Ureter (tissue), 1 donor: ENCODE measurements at places on chromosomes 2 and 18. TPM values are rescaled to one million over a fixed set of nuclear protein-coding genes. Genes with fewer than 3 reads are reported as not detected.

DNA sequence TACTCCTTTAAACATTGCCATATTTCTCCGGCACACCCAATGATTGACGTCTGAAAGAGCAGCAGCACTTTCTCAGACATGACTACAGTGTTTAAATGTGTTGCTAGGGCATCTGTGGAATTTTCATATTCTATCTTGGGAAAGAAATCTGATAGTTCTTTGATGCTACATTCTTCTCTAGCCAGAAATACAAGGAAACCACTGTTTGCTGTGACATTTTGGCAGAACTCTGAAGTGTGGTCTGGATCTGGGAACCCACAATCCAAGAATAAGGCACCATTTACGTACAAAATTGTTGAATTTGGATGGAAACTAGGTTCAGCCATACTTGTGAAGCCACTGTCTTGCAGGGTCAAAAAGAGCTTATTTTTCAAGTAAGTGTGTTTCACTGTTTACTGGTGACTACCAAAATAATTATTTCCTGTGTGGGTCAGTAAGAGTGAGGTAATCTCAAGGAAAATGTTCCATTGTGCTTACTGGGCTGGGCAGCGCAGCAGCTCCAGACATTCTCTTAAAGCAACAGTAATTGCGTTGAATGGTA, 21.3 kb upstream of the CD28 start:
- DNase-seq = no peak

GRCh38 chr2:203694191-203694590, 12.2 kb upstream of the CD28 start:
- DNase-seq = no peak

GRCh38 chr18:56291294-56291693, 347.1 kb downstream of the TXNL1 start:
- DNase-seq = no peak

GRCh38 chr18:34345738-34346137, 121.0 kb upstream of the NOL4 start:
- no peak for DNase-seq

DNA sequence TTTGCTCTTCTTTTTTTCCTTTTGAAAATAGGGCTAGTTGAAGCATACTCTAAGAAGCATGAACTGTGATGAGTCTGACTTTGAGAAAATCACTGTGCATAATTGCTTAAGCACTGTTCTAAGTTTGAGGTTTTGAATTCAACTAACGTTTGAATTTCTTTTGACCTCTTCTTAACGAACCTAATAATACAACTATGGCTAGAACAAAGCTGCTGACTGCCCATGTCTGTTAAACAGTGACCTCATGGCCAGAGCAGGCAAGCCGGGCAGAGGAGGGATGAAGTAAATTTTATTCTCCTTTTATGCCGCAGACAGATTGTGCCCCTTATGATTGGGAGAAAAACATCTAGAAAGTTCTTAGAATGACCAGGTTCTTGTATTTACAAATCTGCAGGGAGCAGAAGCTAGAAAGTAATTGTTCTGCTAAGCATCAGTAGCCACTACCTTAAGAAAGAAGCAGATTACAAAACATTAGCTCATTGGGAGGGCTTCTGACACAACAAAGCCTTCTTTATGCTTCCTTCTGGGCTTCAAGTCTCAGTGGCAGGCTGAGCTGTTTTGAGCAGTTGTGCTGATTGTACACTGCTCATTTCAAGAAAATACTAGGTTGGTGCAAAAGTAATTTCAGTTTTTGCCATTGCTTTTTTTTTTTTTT, 97.8 kb upstream of the RASGRP3 start:
- no peak for DNase-seq

DNA sequence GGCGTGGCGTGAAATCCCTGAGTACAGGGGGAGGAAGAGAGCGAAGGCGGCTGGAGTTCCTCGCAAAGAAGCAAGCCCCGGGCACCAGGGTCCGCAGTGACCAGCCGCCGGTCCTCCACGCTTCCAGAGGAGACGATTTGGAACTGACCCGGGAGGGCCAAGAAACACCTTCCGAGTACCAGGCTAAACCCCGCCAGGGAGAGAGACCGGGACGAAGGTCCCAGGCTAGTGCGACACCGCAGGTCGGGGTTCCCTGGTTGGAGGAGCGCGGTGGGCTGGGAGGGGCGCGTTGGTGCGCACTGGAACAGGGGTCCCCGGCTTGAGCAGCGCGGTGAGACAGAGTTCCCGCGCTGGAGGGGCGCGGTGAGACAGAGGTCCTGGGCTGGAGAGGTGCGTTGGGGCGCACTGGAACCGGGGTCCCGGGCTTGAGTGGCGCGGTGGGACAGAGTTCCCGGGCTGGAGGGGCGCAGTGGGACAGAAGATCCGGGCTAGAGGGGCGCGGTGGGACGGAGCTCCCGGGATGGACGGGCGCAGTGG, 901 bp downstream of the WDFY1 start:
- peak; percentile 51 for DNase-seq

DNA sequence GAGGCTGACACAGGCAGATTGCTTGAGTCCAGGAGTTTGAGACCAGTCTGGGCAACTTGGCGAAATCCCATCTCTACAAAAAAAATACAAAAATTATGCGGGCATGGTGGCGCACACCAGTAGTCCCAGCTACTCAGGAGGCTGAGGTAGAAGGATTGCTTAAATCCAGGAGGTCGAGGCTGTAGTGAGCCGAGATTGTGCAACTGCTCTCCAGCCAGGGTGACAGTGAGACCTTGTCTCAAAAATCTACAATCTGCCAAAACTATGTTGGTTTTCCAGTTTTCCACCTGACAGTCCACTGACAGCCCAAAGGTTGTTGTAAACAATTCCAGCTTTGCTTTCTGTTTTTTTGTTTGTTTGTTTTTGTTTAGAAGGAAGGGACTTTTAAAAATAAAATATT, 51.3 kb downstream of the KCMF1 start:
- no peak for DNase-seq

DNA sequence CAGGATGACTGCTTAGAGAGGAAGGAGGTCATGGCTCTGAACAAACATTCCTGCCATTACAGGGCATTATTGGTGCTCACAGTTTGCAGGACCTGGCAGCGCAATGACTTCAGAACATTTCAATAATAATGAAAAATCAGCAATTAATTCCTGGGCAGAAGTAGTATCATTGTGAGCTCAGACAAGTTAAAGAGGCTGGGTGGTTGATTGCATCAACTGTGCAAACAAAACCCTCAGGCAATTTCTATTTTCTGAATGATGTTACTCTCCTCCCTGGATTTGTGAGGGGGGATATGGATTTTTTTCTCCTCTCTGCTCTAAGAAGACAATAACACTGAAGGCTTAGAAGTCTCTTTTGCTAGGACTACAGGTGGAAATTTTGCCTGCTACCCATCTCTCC, 168.1 kb upstream of the TACR1 start:
- no peak for DNase-seq

DNA sequence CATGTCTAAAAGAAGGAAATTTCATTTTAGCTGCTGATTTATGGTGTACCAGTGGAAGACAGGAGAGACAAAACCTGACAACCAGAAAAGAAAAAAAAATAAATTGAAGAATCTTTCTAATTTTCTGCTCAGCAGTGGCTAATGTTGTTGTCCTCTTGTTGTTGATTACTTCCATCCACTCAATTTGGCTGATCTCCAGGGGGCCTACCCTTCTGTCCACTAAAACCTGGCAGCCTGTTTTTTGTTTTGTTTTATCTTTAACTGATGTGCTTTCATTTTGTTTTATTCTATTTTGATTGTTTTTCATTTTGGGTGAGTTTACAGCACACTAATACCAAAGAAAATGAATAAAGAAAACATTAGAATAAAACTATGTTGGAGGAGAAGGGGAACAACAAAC, 27.4 kb downstream of the TFPI start:
- no peak for DNase-seq

GRCh38 chr2:121506621-121507020, 24.1 kb upstream of the RNU4ATAC start:
- DNase-seq = no peak

DNA sequence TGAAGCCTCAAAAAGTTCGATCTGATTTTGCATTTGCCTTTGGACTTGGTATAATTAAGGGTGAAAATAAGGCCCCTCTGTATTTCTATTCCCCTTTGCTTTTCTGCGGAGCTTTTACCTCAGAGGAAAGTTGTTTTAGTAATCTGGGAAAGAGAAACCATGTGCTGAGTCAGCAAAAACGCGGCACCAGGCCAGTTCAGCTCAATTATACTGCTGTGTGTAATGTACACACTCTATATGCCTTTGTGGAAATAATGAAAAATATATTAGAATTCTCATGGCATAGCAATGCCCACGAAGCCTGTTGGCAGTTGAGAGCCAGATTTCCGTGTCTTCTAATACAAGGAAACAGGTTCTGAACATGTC, 161.9 kb upstream of the SIX2 start:
- no peak for DNase-seq

- DNase-seq = no peak
These were observed 36.2 kb downstream of the ACOXL start for GRCh38 chr2:110768591-110768990.

- no peak for DNase-seq
These were observed 281.0 kb downstream of the AFF3 start for GRCh38 chr2:99861376-99861760.

DNA sequence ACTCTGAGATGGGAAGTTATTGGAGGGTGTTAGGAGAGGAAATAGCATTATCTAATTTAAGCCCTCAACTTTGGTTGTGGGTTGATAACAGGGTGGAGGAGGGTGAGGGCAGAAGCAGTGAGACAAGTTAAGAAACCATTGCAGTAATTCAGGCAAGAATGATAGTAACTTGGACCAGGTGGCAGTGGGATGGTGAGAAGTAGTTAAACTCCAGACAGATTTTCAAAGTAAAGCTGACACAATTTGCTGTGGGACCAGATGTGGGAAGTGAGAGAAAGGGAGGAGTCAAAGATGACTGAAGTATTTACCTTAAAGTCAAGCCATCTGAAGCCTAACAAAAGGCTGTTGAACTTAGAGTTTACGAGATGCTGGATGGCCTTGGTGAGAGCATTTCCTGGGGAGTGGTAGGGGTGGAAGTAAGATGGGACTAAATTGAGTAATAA, 163.2 kb upstream of the KLF7 start:
- no peak for DNase-seq

- DNase-seq = no peak
These were observed 179.9 kb upstream of the FN1 start for GRCh38 chr2:215615803-215616174.

- DNase-seq = no peak
These were observed 102.7 kb downstream of the CSRNP3 start for GRCh38 chr2:165572151-165572550.

DNA sequence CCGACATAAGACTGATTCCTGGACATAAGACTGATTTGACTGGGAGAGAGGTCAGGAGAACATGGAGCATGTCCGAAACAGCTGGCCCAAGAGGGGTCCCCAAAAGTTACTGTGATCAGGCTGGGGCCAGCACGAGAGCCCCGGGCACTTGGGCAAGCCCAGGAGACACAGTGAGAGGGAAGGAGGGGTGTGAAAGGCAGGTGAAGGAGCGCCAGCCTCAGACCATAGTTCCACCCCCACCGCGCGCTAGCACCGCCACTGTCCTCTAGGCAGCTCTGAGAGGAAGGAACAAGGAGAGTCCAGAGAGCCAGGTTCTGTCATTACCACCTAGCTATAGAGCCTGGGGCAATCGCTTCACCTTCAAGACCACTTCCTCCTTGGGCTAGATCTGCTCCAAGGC, 78.2 kb upstream of the DAPL1 start:
- no peak for DNase-seq

- no peak for DNase-seq
These were observed 6.5 kb downstream of the MFSD2B start for GRCh38 chr2:24016376-24016761.

GRCh38 chr18:21391074-21391673, 149.1 kb downstream of the GREB1L start:
- DNase-seq = no peak

DNA sequence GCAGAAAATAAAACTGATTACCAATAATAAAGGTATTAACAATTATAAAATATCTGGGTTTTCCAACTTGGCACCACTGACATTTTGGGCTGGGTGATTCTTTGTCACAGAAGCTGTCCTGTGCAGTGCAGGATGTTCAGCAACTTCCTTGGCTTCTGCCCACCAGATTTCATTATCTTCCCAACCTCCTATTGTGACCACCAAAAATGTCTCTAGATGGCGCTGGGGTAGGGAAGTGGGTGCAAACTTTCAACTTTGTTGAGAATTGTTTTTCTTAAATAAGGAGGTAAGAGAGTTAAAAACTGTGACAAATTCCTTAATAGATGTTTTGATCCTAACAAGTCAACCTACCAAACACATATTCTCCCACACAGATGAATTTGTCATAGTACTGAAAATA, 90.1 kb downstream of the GAREM1 start:
- no peak for DNase-seq

GRCh38 chr2:188557081-188557480, 265.4 kb downstream of the GULP1 start:
- no peak for DNase-seq

GRCh38 chr2:62539606-62540407, 33.8 kb upstream of the TMEM17 start:
- DNase-seq = no peak

- no peak for DNase-seq
These were observed 483.8 kb downstream of the TDRD15 start for GRCh38 chr2:21607572-21607971.

The STEAP3 gene
- total RNA-seq = 40.7 TPM

The INO80D gene
- total RNA-seq = 42.8 TPM

The NTSR2 gene
- total RNA-seq = not detected

The AMER3 gene
- not detected for total RNA-seq

The SP110 gene
- total RNA-seq = 26.1 TPM

The ALPP gene
- not detected for total RNA-seq
